ENCODE measurements at places on chromosomes 11 and 22. TPM values are rescaled to one million over a fixed set of nuclear protein-coding genes. Genes with fewer than 3 reads are reported as not detected.

- peaks cover 30% of the 10 kb centered on the region for H3K4me1 ChIP-seq
- no peak for DNase-seq
- H3K27me3 ChIP-seq = no peaks in the 10 kb centered on the region
- no peak overlapping the region for H3K4me3 ChIP-seq
These were observed 3.3 kb downstream of the SGSM1 start for GRCh38 chr22:24809331-24809730.

DNA sequence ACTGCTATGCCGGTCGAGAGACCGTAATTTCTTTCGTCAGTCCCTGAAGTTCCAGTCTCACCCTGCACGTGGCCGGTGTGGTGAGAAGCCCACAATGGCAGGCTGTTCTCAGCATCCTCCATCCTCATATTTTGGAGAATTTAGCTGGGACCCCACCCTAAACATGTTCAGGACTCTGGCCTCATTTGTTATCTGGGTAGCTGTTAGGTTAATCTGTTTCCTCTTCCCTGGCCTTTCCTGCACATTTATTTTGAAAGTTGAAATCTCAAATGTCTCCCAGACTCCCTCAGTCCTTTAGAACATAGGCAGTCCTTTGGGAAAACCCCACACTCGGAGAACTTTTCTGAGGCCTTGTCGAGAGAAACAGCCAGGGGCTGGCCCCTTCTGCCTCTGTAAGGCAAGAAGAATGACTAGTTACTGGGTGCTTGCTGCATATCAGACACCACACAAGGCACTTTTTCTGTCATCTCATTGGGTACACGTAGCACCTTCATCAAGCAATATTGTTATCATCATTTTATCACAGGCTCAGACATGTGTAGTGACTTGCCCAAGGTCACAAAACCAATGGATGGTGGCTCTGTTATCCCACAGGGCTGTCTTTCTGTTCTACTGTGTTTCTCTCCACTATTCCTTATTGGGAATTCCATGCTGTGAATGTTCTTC is 109.3 kb upstream of the CRYBB3 start:
- H3K4me1 ChIP-seq = peaks cover 28% of the 10 kb centered on the region
- no peaks in the 10 kb centered on the region for H3K36me3 ChIP-seq
- H3K27me3 ChIP-seq = no peaks in the 10 kb centered on the region
- no peak overlapping the region for H3K27ac ChIP-seq
- no peak overlapping the region for H3K4me3 ChIP-seq
- peak; percentile 32 for DNase-seq

DNA sequence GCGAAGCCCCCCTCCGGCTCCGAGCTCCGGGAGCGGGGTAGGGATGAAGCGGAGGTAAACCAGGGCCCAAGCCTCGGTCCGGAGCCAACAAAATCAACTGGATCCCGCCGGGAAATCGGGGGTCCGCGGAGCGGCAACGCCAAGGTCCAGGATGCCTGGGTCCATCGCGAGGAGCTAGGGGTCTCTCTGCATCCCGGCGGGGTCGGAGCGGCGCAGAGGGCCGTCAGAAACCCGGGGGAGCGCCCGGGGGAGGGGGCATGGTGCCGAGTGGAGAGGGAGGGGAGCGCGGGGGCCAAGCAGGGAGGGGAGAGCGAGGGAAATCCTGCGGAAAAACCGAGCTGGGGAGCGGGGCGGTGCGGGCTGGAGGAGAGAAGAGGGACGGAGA is 51.8 kb downstream of the SLC22A12 start:
- H3K4me1 ChIP-seq = peaks cover 2% of the 10 kb centered on the region
- no peak overlapping the region for H3K27ac ChIP-seq
- H3K4me3 ChIP-seq = no peak overlapping the region
- DNase-seq = no peak
- H3K36me3 ChIP-seq = no peaks in the 10 kb centered on the region
- H3K27me3 ChIP-seq = peaks cover 23% of the 10 kb centered on the region

DNA sequence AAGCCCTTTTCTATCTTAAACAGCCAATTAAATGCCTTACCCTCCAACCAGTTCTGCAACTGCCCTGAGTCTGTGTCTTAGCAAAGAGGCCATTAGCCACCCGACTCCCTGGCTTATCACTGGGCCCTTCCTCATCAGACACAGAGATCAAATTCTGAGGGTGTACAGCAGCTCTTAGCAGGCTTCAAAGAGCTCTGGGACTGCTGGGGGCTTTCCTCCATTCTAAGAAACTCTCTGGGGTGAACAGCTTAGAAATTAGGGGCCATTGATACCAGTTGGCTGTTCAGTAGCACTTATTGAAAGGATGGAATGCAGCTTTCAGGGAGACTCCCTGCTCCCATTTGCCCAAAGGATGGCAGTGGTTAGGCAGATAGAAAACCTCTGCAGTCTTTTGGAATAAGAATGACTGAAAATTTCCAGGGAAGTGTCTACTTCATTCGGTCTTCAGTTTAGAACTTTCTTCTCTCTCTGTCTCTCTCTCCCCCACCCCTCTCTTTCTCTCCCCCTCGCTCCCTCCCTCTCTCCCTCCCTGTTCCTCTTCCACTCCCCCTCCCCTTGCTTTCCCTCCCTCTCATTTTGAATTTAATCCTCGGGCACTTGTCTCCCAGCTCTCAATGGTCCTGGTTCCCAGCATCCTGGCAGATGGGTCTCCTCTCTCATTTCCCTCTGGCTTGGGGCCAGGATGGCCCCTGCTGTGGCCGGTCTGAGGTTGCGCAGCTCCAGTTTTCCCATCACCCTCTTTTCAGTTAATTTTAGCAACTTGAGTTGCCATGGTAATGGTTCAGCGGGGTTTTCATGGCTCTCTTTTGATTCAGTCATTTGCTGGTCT is 76.4 kb downstream of the COMMD9 start:
- no peak overlapping the region for H3K27ac ChIP-seq
- no peak for DNase-seq
- no peaks in the 10 kb centered on the region for H3K36me3 ChIP-seq
- peaks cover 9% of the 10 kb centered on the region for H3K27me3 ChIP-seq

GRCh38 chr11:9069256-9069655 is 22.1 kb downstream of the SCUBE2 start:
- H3K4me1 ChIP-seq = no peaks in the 10 kb centered on the region
- DNase-seq = no peak

GRCh38 chr11:11478687-11479086 is 125.6 kb upstream of the CSNK2A3 start:
- no peaks in the 10 kb centered on the region for H3K4me1 ChIP-seq
- no peak overlapping the region for H3K4me3 ChIP-seq
- peaks cover 2% of the 10 kb centered on the region for H3K27me3 ChIP-seq
- no peaks in the 10 kb centered on the region for H3K36me3 ChIP-seq
- DNase-seq = no peak
- no peak overlapping the region for H3K27ac ChIP-seq

- H3K4me1 ChIP-seq = peaks cover 18% of the 10 kb centered on the region
- H3K4me3 ChIP-seq = no peak overlapping the region
- H3K27me3 ChIP-seq = no peaks in the 10 kb centered on the region
- no peaks in the 10 kb centered on the region for H3K36me3 ChIP-seq
- H3K27ac ChIP-seq = no peak overlapping the region
- DNase-seq = no peak
These were observed 73.1 kb upstream of the CTSC start for GRCh38 chr11:88410656-88411055.

- no peak for DNase-seq
- no peaks in the 10 kb centered on the region for H3K27me3 ChIP-seq
- peaks cover 2% of the 10 kb centered on the region for H3K36me3 ChIP-seq
- H3K27ac ChIP-seq = no peak overlapping the region
- no peak overlapping the region for H3K4me3 ChIP-seq
These were observed 845.3 kb downstream of the FAM181B start for GRCh38 chr11:81888391-81888790.

- DNase-seq = no peak
- no peak overlapping the region for H3K27ac ChIP-seq
- no peaks in the 10 kb centered on the region for H3K27me3 ChIP-seq
- H3K36me3 ChIP-seq = no peaks in the 10 kb centered on the region
- no peaks in the 10 kb centered on the region for H3K4me1 ChIP-seq
These were observed 10.5 kb upstream of the PSMC3 start for GRCh38 chr11:47436726-47437125.

GRCh38 chr11:47891886-47892285 is 43.7 kb upstream of the NUP160 start:
- H3K27ac ChIP-seq = no peak overlapping the region
- H3K4me3 ChIP-seq = no peak overlapping the region
- no peaks in the 10 kb centered on the region for H3K36me3 ChIP-seq
- H3K4me1 ChIP-seq = peaks cover 32% of the 10 kb centered on the region

- H3K27ac ChIP-seq = no peak overlapping the region
- DNase-seq = no peak
- no peaks in the 10 kb centered on the region for H3K27me3 ChIP-seq
- H3K36me3 ChIP-seq = no peaks in the 10 kb centered on the region
These were observed 14.0 kb upstream of the RELT start for GRCh38 chr11:73361953-73362776.

GRCh38 chr11:66854729-66855211 is 2.1 kb upstream of the LRFN4 start:
- peaks cover 12% of the 10 kb centered on the region for H3K4me1 ChIP-seq
- no peak for DNase-seq
- H3K27ac ChIP-seq = no peak overlapping the region
- peak overlapping the region; percentile 77 for H3K4me3 ChIP-seq
- H3K27me3 ChIP-seq = no peaks in the 10 kb centered on the region

- no peak overlapping the region for H3K4me3 ChIP-seq
- H3K27me3 ChIP-seq = peaks cover 4% of the 10 kb centered on the region
- no peaks in the 10 kb centered on the region for H3K36me3 ChIP-seq
- no peak for DNase-seq
These were observed 56.8 kb upstream of the CLMP start for GRCh38 chr11:123251657-123252344.

DNA sequence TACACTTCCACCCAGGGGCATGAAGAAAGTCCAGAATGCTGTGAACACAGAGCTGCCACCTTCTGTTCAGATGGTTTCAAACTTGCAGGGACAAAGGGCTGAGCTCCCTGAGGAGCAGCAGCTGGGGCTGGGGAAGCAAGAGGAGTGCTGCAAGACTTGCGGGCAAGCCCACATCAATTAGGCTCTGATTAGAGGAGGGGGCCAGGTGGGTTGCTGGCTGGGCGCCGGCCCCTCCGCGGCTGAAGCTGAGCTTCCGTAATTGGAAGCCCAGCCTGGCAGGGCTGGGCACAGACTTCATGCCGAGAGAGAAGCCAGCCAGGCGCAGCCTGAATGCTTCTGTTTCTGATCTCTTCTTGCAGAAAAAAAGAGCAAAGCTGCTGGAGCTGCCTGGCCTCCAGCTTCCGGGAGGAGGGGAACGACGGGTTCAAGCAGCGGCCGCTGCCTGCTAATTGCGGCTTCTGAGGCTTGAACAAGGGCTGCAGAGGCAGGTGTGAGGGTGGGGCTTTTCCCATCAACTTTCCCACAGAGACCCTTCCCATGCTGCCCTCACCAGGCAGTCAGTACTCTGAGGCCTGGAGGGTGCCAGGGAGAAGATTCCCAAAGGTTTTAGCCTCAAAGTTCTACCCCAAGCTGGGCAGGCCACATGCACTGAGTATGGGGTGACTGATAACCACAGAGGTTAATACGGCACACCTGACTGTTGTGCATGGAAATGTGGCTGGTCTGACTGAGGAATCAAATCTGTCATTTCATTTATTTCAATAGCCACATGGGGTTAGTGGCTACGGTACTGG is 91.1 kb upstream of the LMO1 start:
- no peaks in the 10 kb centered on the region for H3K4me1 ChIP-seq
- H3K36me3 ChIP-seq = no peaks in the 10 kb centered on the region
- no peak overlapping the region for H3K4me3 ChIP-seq
- no peak overlapping the region for H3K27ac ChIP-seq
- H3K27me3 ChIP-seq = peaks cover 8% of the 10 kb centered on the region
- no peak for DNase-seq

DNA sequence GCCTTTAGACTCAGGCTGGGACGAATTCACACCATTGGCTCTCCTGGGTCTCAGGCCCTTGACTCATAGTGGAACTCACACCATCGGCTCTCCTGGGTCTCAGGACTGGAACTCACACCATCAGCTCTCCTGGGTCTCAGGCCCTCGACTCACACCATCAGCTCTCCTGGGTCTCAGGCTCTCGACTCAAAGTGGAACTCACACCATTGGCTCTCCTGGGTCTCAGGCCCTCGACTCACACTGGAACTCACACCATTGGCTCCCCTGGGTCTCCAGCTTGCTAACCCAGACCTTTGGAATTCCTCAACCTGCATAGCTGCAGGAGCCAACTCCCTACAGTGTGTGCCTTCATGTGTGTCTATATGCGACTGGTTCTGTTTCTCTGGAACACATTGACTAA is 56.7 kb downstream of the SHISAL1 start:
- DNase-seq = no peak
- H3K27me3 ChIP-seq = peaks cover 15% of the 10 kb centered on the region
- no peak overlapping the region for H3K27ac ChIP-seq
- H3K4me3 ChIP-seq = no peak overlapping the region
- H3K36me3 ChIP-seq = no peaks in the 10 kb centered on the region
- no peaks in the 10 kb centered on the region for H3K4me1 ChIP-seq

GRCh38 chr11:59267736-59268475 is 55.2 kb upstream of the MPEG1 start:
- H3K4me1 ChIP-seq = peaks cover 9% of the 10 kb centered on the region
- no peak for DNase-seq
- no peaks in the 10 kb centered on the region for H3K27me3 ChIP-seq
- no peak overlapping the region for H3K27ac ChIP-seq

DNA sequence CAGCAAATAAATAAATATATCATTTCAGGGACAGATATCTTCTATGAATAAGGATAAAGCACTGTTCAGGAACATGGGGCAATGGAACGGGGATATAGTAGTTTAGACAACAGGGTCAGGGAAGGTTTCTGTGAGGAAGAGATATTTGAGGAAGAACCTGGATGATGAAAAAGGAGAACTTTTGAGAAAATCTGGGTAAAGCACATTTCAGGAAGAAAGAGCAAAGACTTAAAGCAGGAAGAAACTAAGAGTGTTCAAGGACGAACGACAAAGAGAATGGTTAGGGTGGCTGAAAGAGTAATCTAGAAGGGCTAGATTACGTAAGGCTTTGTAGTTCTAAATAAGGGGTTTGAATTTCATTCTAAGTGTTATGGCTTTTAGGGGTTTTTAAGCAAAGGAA is 12.7 kb downstream of the DDI1 start:
- no peaks in the 10 kb centered on the region for H3K4me1 ChIP-seq
- no peak overlapping the region for H3K27ac ChIP-seq
- H3K4me3 ChIP-seq = no peak overlapping the region
- no peaks in the 10 kb centered on the region for H3K27me3 ChIP-seq
- H3K36me3 ChIP-seq = no peaks in the 10 kb centered on the region

The HIPK3 gene
- total RNA-seq = 35.4 TPM

The PNPLA3 gene
- 0.50 TPM for total RNA-seq

The KRTAP5-7 gene
- not detected for total RNA-seq

The RASGRP2 gene
- total RNA-seq = 8.2 TPM

The CNTF gene
- 1.6 TPM for total RNA-seq

The CRELD2 gene
- 30.7 TPM for total RNA-seq

The MUC5B gene
- total RNA-seq = not detected

The DTX4 gene
- 0.05 TPM for total RNA-seq

The MCM5 gene
- total RNA-seq = 266 TPM

The CAPRIN1 gene
- 261 TPM for total RNA-seq

The MS4A12 gene
- total RNA-seq = not detected

The HEPN1 gene
- not detected for total RNA-seq

The TRABD gene
- total RNA-seq = 88.6 TPM

The NELL1 gene
- total RNA-seq = not detected

The FERMT3 gene
- 203 TPM for total RNA-seq

Measured in activated CD4-positive, alpha-beta memory T cell treated with anti-CD3 and anti-CD28 coated beads for 36 hours (primary cell).